ENCODE measurements at places on chromosomes 2 and 18.

DNA sequence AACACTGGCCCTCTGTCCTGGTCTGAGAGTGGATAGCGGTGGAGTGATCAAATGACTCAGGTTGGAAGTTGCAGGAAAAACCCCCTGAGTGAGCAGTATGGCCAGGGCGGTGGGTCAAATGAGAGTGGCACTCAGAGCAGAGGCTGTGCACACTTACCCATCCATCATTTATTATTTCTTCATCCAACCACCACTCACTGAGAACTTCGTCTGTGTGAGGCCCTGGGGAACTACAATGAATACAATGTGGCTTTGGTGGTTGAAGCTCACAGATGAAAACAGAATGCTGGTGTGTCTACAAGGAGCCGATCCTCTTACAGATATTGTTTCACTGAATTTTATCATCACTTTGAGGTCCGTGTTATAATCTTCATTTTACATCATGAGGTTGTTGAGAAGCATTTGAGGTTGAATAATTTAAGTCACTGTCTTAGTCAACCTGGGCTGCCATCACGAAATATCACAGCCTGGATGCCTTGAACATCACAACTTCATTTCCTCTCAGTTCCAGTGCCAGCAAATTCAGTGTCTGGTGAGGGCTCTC lies 73.4 kb upstream of the ID2 start:
- DNase-seq = no peak

DNA sequence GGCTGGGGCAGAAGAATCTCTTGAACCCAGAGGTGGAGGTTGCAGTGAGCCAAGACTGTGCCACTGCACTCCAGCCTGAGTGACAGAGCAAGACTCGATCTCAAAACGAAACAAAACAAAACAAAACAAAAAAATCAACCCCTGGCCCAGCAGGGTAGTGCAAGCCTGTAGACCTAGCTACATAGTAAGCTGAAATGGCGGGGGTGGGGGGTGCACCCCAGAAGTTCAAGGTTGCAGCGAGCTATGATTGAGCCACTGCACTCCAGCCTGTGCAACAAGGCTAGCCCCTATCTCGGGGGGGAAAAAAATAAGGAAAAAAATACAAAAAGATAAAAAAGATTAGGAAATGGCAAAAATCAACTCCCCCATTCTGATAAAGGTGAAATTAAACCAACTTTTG lies 6.4 kb downstream of the ATL2 start:
- DNase-seq = no peak

GRCh38 chr18:74288041-74288440 lies 3.7 kb downstream of the CYB5A start:
- DNase-seq = no peak

DNA sequence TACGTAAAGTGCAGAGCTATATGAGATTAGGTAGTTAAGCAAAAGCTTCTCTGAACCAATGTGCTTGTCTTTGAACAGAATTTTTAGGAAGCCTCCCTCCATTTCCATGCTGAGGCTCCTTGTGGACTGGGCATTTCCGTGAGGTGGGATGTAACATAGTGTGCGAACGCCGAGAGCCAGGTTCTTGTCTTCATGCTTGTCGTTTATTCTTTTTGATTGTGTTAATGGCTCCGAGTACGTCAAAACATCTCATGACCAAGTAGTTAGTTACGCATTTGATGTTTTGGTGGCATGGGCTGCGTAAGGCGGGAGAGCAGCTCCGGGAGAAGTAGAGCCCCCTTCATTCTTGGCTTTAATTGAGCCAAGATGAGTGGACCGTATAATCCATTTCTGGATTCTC lies 32.9 kb downstream of the DGKD start:
- DNase-seq = no peak

DNA sequence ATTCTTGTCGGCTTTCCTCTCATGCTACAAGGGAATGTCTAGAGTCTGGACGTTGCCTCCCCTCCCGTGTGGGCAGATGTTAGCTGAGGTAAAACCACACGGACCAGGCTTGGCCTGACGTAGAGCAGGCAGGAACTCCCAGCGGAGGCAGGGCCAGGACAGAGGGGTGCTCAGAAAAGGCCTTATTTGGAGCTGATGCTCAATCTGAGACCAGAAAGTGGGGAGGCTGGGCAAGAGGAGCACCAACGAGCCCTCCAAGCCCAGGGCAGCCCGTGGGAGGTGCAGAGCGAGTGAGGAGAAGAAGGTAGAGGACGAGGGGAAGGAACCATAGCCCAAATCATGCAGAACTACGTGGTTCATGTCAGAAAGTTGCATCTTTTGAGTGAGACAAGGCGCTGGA lies 9.0 kb downstream of the TEX51 start:
- DNase-seq = no peak

GRCh38 chr2:240143801-240144648 lies 3.6 kb upstream of the OTOS start:
- DNase-seq = peak; percentile 28

DNA sequence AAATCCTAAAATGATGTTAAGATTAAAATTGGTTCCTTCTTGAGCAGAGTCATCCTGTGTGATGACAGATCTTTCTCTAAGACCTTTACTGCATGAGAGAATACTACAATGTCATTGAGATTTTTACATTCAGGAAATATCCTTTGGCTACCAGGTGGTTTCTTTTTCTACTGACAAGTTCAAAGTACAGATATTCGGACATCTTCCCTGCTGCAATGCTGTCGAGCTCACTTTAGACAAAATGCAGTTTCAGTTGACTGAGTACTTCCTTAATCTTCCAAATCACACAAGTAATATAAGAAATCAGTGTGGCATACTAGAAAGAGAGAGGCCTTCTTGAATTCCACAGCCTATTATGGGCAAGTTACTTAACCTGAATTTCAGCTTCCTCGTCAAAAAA lies 207.9 kb upstream of the ACVR2A start:
- no peak for DNase-seq

Data from foreskin melanocyte (primary cell).